GDM1 (cell line): ENCODE measurements at places on chromosomes 3 and 15.

DNA sequence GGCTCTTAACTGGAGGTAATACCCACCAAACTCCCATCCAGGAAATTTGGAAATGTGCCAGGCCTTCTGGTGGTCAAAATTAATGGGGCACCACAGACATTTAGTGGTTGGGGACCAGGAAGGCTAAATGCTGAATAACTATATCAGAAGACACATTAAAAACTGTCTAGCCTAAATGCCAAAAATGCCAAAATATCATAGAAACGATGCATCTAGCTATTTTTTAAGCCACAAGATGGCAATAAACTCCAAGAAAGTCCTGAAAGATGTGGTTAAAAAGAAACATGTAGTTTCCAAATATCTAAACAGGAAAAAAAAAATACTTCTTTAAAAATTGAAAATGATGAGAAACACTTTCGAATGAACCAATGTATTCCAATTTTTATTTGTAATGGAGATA, 19.9 kb downstream of the CCDC14 start:
- no peak for DNase-seq

- no peak for DNase-seq
Observed at GRCh38 chr3:53027254-53027844, 18.5 kb downstream of the SFMBT1 start.

GRCh38 chr3:177459401-177459800, 262.1 kb upstream of the TBL1XR1 start:
- no peak for DNase-seq

DNA sequence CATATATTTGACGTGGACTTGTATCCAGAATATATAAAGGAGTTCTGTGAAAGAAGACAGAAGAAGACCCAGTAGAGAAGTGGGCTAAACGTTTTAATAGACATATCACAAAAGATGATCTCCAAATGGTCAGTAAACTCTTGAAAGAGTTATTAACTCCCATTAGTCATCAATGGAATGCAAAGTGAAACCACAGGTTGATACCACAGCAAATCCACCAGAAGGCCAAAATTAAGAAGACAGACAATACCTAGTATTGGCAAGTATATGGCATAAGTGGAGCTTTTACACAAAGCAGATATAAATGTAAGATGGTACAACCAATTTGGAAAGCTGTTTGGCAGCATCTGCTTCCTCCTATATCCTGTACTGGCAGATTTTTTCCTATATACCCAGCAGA, 6.0 kb downstream of the SPATA16 start:
- DNase-seq: no peak

DNA sequence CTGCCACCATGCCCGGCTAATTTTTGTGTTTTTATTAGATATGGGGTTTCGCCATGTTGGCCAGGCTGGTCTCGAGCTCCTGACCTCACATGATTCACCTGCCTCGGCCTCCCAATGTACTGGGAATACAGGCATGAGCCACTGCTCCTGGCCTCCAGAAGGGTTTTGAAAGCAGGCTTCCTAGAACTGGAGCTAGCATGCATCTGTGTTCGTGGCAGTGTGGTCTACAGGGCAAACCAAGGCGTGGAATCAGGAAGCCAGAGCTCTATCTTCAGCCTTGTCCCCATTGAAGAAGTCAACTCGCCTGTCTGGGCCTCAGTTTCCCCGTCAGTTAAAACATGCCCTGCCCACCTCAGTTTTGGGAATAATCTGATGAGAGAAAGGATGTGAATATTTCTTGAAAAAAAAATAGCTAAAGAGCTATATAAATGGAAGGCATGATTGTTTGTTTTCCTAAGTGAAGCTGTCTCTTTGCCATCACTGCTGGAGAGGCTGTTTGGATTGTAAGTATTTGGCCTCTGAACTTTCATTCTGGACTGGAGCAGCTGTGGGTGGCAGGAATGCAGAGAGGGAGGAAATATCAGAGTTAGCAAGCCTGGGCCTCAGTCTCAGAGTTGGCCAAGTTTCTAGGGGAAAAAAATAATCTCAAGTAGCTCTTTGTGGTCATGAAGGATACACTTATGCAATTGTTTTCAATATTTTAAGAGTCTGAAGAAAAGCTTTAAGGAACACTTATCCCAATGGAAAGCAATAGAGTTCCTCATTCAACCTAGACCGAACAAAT, 36.5 kb upstream of the UACA start:
- DNase-seq: no peak

DNA sequence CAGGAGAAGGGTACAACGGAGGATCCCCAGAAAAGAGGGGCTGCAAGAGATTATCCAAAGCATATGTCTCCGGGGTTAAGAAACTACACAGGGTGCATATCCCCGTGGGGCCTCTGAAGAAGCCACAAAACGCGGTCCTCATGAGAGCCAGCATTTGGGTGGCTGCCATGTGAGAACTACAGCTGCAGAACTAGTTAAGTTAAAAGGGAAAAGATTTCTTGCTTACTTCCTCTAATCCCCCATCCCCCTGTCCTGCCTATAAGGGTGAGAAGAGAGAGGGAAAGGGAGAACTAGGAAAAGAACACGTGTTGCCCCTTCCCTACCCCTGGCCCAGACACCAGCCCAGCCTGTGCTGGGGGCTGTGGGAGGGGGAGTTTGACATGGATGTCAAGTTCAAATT, 70.4 kb upstream of the PCSK6 start:
- no peak for DNase-seq

- no peak for DNase-seq
Observed at GRCh38 chr3:123349201-123349535, 99.7 kb downstream of the ADCY5 start.

DNA sequence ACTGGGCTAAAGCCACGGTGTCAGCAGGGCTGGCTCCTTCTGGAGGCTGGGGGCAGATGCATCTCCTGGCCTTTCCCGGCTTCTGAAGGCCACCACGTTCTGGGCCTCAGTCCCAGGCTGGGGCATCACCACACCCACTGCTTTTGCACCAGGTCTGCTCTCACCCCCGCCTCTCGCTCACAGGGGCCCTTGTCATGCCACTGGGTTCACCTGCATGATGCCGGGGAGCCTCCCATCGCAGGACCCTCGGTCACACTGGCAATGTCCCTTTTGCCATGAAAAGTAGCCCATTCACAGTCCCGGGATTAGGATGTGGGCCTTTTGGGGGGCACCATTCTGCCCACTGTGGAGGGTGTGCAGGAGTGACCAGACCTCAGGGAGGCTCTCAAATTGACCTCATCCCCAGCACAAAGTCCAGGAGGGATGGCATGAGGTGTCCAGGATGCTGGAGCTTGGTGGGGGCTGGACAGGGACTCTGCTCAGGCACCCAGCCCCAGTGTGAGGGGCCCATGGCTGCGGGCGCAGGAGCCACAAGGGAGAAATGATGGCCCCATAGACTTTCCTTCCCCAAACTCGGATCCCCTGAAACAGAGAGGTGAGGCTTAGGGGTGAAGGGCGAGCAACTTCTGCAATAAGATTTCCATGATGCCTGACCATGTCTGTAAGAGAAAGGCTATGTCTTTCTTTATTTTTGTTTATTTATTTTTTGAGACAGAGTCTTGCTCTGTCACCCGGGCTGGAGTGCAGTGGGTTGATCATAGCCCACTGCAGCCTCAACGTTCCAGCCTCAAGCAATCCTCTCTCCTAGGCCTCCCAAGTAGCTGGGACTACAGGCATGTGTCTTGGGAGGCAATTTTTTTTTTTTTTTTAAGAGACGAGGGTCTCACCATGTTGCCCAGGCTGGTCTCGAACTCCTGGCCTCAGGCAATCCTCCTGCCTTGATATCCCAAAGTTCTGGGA, 189.1 kb downstream of the GOLGA6L6 start:
- DNase-seq: no peak

DNA sequence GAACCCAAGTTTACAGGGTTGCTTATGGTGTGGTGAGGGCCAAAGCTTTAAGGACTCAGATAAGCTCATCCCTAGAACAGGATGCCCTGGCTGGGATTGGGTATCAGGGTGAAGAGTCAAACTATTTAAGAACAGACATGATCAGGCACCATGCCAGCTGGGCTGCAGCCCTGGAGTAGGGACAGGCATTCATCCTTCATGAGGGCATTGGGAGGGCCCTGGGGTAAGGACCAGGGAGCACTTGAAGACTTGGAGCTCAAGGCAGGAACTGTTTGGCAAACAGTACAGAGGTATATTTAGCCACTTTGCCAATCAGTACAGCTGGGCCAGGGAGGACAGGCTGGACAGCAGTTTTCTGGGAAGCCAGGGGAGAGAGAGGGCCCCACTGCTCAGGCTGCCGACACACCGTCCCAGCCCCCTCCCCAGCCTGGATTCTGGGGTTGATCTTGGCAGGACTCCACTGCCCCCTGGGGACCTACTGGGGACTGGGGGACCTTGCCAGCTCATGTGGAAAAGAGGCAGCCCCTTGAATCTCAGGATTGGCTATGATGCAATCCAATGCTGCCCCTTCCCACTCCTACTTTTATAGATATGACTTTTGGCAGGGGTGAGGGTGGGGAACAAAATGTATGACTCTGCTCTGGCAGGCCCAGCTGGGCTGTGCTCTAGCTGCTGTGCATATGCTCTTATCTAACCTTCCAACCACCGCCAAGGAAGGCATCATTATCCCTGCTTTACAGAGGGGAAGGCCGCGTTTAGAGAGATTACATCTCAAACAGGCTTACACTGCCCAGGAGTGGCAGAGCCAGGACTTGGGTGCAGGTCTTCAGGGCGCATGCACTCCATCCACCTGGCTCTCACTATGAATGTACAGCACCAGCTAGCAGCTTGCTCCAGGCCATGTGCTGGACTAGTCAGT, 2.3 kb downstream of the PLA2G4E start:
- DNase-seq: no peak

- DNase-seq: no peak
Observed at GRCh38 chr15:89633585-89633984, 21.7 kb downstream of the KIF7 start.

- no peak for DNase-seq
Observed at GRCh38 chr3:129461022-129461421, 21.0 kb downstream of the IFT122 start.

- DNase-seq: no peak
Observed at GRCh38 chr3:181713280-181713647, 1.5 kb downstream of the SOX2 start.

DNA sequence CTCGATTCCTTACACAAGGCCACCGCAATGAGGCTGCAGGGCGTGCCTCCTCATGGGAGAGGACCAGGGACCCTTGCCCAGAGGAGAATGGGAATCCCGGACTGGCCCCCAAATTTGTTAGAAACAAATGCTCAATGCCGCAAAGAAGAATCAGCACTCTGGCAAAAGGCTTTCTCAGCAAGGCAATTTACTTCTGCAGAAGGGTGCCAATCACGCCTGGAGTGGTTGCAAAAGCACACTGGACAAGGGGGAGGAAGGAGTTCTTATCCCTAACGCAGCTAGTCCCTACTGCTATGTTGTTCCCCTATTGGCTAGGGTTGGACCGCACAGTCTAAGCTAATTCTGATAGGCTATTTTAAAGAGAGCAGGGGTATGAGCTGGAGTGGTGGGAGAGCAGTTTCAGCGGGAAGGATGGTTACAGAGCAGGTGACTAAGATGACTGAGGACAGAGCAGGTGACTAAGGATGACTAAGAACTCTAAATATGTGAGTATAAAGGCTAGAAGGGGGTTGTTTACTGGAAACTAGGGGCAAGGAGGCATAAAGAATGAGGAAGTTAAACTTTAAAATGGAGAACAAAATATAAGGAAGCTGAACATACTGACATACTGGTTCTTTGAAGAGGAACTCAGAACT, 48.5 kb downstream of the KATNBL1 start:
- DNase-seq: no peak

DNA sequence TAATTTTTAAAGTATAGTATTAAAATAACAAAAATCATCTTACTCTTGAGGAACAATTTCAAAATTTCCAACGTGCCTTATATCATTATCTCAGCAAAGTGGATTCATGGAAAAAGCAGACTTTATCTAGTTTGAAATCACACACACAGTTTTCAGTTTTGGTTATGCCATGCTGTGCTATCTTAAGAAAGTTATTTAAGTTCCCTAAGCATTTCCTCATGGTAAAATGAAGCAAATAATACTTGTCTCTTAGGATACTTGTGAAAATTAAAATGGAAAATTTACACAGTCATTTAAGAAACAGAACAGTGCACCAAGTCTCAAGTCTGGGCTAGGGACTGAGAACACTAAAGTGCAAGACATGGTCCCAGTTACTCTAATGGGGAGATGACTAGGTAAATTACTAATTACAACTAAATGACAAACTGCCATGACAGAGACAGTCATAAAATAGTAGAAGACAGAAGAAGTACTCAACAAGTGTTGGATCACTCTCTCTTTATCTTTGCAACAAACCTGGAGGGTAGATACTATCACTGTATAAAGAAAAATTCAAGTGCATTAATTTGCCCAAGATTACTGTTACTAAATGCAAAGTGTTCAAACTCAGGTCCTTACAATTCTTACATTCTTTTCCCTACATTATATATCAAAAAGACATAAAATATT, 44.8 kb downstream of the DMXL2 start:
- no peak for DNase-seq

- no peak for DNase-seq
Observed at GRCh38 chr3:69182588-69183316, 60.4 kb upstream of the LMOD3 start.

- DNase-seq: no peak
Observed at GRCh38 chr3:139346771-139347170, 3.0 kb downstream of the MRPS22 start.

- no peak for DNase-seq
Observed at GRCh38 chr15:63025460-63025859, 17.1 kb upstream of the TPM1 start.

DNA sequence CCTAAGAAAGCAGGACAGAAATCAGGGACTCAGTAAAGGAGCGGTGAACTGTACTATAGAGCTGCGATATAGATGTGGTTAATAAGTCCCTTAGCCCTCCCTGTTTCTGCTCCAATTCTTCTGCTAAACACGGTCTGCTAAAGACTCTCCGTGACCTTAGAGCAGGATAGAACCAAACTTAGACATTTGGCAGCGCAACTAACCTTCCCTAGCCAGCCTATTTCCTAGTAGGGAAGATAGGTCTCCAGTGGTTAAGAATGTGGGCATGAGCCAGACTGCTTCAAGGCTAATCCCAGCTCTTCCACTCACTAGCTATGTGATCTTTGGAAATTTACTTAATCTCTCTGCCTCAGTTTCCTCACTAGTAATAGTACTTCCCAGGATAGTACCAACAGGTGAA, 193.6 kb upstream of the IL12A start:
- no peak for DNase-seq

- no peak for DNase-seq
Observed at GRCh38 chr3:33278163-33278562, 921 bp downstream of the FBXL2 start.

DNA sequence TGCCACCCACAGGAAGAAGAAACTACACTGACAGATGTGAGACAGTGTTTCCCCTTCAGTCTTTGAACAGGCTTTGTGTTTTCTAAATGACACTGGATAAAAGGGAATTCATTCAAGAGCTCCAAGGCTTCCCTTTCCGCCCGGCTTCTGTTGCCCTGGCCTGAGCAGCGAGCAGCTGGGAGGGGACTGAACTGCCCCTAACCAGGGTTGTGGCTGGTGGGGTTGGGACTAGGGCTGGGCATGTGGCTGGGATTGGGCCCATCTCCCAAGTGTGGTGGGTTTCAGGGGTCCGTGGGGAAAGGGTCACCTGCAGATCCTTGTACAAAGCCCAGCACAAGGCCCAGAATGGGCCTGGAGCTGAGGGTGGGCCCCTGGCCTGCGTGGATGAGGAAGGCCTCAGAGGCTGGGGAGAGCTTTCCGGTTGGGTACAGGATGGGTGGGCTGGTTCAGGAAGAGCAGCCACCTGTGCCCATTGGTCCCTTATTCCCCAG, 10.4 kb downstream of the VILL start:
- DNase-seq: no peak

- no peak for DNase-seq
Observed at GRCh38 chr3:189720736-189721417, 89.7 kb downstream of the TP63 start.

GRCh38 chr3:90035643-90036042, 928.2 kb downstream of the EPHA3 start:
- DNase-seq: no peak

GRCh38 chr3:54580453-54580852, 347.4 kb downstream of the LRTM1 start:
- DNase-seq: no peak
